Activated T-cell treated with anti-CD3 and anti-CD28 coated beads, Interleukin-2, amount 50 U/mL, for 72 hours (primary cell): ENCODE measurements at places on chromosomes 16 and 17. TPM values are rescaled to one million over a fixed set of nuclear protein-coding genes. Genes with fewer than 3 reads are reported as not detected.

DNA sequence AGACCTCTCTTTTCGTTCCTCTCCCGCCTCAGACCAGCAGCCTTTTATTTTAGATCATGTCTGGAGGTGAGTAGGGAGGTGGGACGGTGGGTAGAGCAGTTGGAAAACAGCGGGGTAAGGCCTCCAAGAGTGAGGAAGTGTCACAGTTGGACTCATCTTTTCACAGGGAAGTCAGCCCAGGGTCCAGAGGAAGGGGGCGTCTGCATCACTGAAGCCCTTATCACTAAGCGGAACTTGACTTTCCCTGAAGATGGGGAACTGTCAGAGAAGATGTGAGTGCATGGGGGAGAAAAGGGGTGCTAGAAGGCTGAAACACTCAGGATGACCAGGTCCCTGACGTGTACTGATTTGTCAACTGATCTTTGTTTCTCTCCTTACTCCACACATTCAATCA is 461 bp downstream of the LRRC46 start:
- no peak for DNase-seq
- no peaks in the 10 kb centered on the region for H3K27me3 ChIP-seq
- no peak overlapping the region for H3K27ac ChIP-seq
- H3K36me3 ChIP-seq = peaks cover 4% of the 10 kb centered on the region

DNA sequence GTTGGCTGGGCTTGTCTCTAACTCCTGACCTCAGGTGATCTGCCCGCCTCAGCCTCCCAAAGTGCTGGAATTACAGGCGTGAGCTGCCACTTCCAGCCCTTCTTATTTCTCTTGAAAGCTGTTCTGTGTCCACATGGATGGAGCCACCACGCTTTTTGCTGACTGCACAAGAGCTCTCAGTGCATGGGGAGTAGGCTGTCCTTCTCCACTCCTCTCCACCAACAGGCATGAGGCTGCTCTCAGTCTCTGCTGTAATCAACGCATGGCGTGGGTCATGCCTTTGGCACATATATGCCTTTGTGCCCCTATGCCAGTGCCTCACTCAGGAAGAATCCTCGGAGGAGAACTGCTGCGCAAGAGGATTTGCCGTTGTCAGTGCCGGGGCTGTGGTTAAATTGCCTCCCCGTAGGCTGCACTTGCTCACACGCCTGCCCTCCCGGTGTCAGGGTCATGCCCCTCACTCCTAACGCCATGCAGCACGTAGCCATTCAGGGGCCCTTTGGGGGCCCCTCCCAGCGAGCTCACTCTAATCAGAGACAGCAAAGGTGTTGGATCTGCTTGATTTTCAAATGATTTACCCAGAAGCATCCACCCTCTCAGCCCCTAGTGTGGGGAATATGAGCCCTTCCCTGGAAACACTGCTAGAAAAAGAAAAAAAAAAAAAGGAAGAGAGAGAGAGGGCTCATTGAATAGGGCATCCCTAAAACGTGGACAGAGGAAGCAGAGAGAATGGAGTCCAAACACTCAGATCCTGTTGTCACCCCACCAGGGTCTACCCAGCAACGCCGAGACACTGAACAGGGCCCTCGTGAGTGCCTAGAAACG is 47.5 kb upstream of the ZCCHC14 start:
- no peak overlapping the region for H3K4me3 ChIP-seq
- H3K36me3 ChIP-seq = no peaks in the 10 kb centered on the region
- no peak overlapping the region for H3K27ac ChIP-seq
- H3K4me1 ChIP-seq = peaks cover 13% of the 10 kb centered on the region
- H3K27me3 ChIP-seq = peaks cover 31% of the 10 kb centered on the region
- no peak for DNase-seq

BCL6B gene
- 2.0 TPM for total RNA-seq

GRCh38 chr17:1762901-1763898 is 1.3 kb downstream of the SERPINF1 start:
- H3K4me1 ChIP-seq = peaks cover 34% of the 10 kb centered on the region
- H3K36me3 ChIP-seq = no peaks in the 10 kb centered on the region
- no peak for DNase-seq

SSTR5 gene
- total RNA-seq = not detected

NPB gene
- not detected for total RNA-seq

CCDC43 gene
- 22.7 TPM for total RNA-seq

DNA sequence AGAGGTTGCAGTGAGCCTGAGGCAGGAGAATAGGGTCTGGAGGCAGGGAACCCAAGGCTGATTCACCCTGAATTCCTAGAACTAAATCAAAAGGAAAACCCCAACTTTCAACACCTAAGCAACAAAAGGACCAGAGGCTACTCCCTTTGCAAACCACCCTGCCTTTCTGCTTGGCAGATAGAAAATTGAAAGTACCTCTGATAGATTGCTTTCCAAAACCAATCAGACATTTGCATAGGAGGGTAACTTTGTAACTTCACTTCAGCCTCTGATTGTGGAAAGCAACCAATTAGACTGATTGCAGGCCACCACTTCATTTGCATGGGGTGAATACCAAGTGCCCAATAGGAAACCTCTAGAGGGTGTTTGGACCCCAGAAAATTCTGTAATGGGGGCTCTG is 10.9 kb upstream of the TMEM98 start:
- peaks cover 23% of the 10 kb centered on the region for H3K27me3 ChIP-seq
- peaks cover 46% of the 10 kb centered on the region for H3K4me1 ChIP-seq
- H3K36me3 ChIP-seq = peaks cover 2% of the 10 kb centered on the region

DNA sequence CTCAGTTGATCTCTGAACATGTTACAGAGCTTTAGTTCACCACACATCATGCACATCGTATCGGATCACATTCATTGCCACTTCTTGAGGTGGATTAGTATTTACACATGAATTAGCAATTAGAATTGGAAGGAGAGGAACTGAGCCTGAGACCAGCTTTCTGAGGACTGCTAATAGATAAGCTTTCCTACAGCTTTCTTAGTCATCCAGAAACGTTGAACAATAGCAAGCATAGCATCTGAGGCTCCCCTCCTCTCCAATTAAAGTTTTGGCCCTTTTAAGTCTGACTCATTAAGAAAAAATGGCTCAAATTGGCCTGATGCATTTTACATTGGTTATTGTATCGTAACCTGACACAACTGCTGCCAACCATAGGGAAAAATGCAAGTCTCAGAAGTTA is 1130.4 kb downstream of the CDH8 start:
- H3K27me3 ChIP-seq = no peaks in the 10 kb centered on the region
- H3K4me3 ChIP-seq = no peak overlapping the region
- DNase-seq = no peak
- H3K4me1 ChIP-seq = no peaks in the 10 kb centered on the region
- H3K27ac ChIP-seq = no peak overlapping the region
- H3K36me3 ChIP-seq = no peaks in the 10 kb centered on the region

CKLF gene
- 172 TPM for total RNA-seq

DNA sequence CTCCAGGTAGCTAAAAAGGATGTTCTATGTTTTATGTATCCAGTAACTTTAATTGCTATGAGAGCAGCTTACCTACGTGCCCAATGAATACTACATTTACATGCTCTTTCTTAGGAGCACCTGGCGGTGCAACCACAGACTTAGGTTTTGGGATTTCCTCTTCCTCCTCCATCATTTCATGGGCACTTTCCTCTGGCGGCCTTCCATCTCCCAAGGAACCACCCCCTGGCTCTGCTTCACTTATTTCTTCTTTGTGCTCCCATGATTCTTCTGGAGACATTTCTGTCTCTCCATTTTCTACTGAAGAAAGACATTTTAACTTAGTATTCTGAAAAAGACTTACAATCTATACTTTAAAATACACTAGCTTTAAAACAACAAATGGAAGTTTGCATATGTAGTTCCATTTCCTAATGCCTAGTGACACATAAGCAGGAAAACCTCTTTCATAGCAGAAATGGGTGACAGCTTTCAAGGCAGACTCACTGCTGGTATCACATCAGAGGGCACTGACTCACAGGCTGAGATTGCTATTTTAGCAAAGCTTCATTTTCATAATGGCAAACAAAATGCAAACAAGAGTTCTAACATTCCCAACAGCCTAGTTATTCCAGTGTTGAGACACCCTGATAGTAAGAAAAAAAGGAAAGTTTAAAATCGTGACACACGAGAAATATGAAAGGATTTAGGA is 19.1 kb downstream of the GSPT1 start:
- H3K4me1 ChIP-seq = peaks cover 42% of the 10 kb centered on the region
- H3K4me3 ChIP-seq = peak overlapping the region; percentile 1
- no peak for DNase-seq

DNA sequence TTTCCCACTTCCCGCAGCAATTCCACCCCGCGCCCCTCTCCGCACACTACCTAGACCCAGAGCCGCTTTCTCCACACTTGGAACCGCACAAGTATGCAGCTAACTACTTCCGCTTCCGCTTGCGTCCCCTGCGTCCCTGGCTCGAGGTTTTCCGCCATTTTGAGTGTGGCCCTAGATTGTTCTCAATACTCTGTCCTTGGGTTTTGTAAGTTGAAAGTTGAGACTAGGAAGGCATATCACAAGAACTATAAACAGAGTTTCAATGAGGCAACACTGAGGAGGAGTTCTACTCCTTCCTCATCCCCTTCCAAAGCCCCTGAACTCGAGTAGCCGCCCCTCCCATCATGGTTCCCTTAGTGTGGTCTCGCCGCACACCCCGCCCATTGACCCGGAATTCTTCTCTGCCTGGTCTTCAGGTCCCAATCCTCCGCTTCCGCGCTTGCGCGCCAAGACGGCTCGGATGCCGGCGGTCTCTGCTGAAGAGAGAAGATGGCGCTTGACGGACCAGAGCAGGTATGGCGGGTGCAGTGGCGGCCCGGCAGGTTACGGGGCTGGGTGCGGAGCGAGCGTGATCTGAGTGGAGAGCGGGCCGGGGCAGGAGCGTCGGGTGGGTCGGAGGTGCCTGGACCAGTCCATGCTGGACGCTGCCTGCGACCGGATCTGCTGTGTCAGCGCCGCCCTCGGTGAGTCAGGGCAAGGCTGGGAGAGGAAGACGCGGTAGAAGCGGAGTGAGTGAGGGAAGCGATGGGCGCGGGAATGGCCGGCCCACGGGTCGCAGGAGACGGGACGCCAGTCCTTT is at the start of the genes FTSJ3 and PSMC5:
TSS of gene FTSJ3 (minus strand) at position 662 of the 799 bp plus-strand sequence. CDS start 761 bp downstream, outside the sequence.
TSS of gene PSMC5 (plus strand) at position 430 of the 799 bp plus-strand sequence. CDS start at position 490, 60 bp downstream.
- H3K27ac ChIP-seq = peak within 1 kb of the TSS; percentile 98
- H3K4me1 ChIP-seq = peaks cover 90% of the 10 kb centered on the region
- H3K4me3 ChIP-seq = peak within 1 kb of the TSS; percentile 97
- H3K36me3 ChIP-seq = peaks cover 36% of the 10 kb centered on the region
- DNase-seq = peak; percentile 95

TPSG1 gene
- total RNA-seq = not detected

GRCh38 chr16:10738231-10739077 is 5.2 kb upstream of the NUBP1 start:
- DNase-seq = peak; percentile 67
- H3K27ac ChIP-seq = peak overlapping the region; percentile 38
- peak overlapping the region; percentile 22 for H3K4me3 ChIP-seq
- no peaks in the 10 kb centered on the region for H3K36me3 ChIP-seq

DNA sequence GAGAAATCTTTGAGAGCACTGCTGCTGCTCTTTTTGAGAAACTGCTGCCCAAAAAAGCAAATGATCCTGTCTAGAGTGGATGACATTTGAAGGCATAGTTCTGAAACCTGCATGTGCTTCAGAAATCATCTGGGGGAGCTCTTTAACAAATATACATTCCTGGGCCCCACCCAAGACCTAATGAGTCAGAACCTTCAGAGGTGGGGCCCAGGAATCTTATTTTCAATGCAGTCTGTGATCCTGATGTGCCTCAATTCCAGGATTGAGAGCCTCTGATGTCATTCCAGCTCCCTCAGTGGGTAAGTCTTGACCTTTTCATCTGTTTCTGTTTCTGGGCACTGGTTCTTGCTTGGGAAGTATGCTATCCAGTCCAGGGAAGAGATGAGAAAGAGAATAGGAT is 42.3 kb downstream of the HNF1B start:
- H3K4me1 ChIP-seq = peaks cover 29% of the 10 kb centered on the region
- no peak overlapping the region for H3K27ac ChIP-seq
- H3K27me3 ChIP-seq = peaks cover 30% of the 10 kb centered on the region

NKD1 gene
- 0.96 TPM for total RNA-seq

IL17C gene
- total RNA-seq = 0.41 TPM

- DNase-seq = no peak
- H3K4me3 ChIP-seq = peak overlapping the region; percentile 11
- peaks cover 8% of the 10 kb centered on the region for H3K27me3 ChIP-seq
- H3K27ac ChIP-seq = peak overlapping the region; percentile 95
- peaks cover 93% of the 10 kb centered on the region for H3K4me1 ChIP-seq
- H3K36me3 ChIP-seq = no peaks in the 10 kb centered on the region
Observed at GRCh38 chr16:79074951-79075350, 525.6 kb downstream of the MAF start.

CDH15 gene
- total RNA-seq = not detected

- peak; percentile 50 for DNase-seq
- peaks cover 8% of the 10 kb centered on the region for H3K36me3 ChIP-seq
- no peaks in the 10 kb centered on the region for H3K27me3 ChIP-seq
- peak overlapping the region; percentile 31 for H3K27ac ChIP-seq
- peaks cover 48% of the 10 kb centered on the region for H3K4me1 ChIP-seq
Observed at GRCh38 chr16:50067290-50067853, 1.6 kb downstream of the HEATR3 start.

HOXB13 gene
- not detected for total RNA-seq

PRSS53 gene
- total RNA-seq = 6.2 TPM

- H3K27ac ChIP-seq = no peak overlapping the region
- H3K27me3 ChIP-seq = peaks cover 28% of the 10 kb centered on the region
- H3K36me3 ChIP-seq = no peaks in the 10 kb centered on the region
- DNase-seq = no peak
Observed at GRCh38 chr17:19288453-19288852, 51.3 kb downstream of the EPN2 start.

- no peak overlapping the region for H3K27ac ChIP-seq
- H3K4me3 ChIP-seq = no peak overlapping the region
- peaks cover 27% of the 10 kb centered on the region for H3K4me1 ChIP-seq
- H3K27me3 ChIP-seq = no peaks in the 10 kb centered on the region
Observed at GRCh38 chr17:72700226-72700625, 392.3 kb downstream of the SLC39A11 start.

DNA sequence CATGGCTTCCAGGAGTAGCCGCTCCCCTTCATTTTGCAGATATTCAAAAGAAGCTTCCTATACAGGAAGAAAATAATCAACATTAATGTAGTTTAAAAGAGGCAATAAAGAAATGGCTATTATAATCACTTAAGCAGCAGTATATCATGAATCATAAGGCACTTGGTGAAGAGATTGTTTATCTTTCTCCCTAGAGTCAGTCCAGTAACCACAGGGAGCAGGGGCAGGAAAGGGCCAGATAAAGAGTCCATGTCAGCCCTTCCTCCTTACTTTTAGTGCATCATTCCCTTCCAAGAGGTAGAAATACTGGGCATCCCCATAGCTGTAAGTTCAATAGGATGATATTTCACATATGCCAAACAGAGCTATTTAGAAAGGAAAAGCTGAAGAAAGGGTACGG is 184.6 kb upstream of the C17orf78 start:
- H3K36me3 ChIP-seq = peaks cover 17% of the 10 kb centered on the region
- DNase-seq = no peak
- no peak overlapping the region for H3K27ac ChIP-seq
- no peak overlapping the region for H3K4me3 ChIP-seq
- H3K27me3 ChIP-seq = no peaks in the 10 kb centered on the region

TP53TG3C gene
- total RNA-seq = not detected

- H3K27ac ChIP-seq = no peak overlapping the region
- H3K4me1 ChIP-seq = peaks cover 20% of the 10 kb centered on the region
- no peaks in the 10 kb centered on the region for H3K36me3 ChIP-seq
- peaks cover 30% of the 10 kb centered on the region for H3K27me3 ChIP-seq
- DNase-seq = peak; percentile 51
Observed at GRCh38 chr16:29876594-29877249, 13.7 kb upstream of the CDIPT start.

- H3K27ac ChIP-seq = no peak overlapping the region
- no peak for DNase-seq
- no peak overlapping the region for H3K4me3 ChIP-seq
- no peaks in the 10 kb centered on the region for H3K36me3 ChIP-seq
Observed at GRCh38 chr17:60610473-60610872, 10.5 kb downstream of the PPM1D start.
